Trophoblast cell (in vitro differentiated cells and primary cell): ENCODE measurements at places on chromosomes 13 and 19.

GRCh38 chr13:95239283-95239682 is 62.0 kb downstream of the ABCC4 start:
- no peak for DNase-seq

- DNase-seq: no peak
Measured at GRCh38 chr19:9848762-9849161, 13.6 kb downstream of the PIN1 start.

DNA sequence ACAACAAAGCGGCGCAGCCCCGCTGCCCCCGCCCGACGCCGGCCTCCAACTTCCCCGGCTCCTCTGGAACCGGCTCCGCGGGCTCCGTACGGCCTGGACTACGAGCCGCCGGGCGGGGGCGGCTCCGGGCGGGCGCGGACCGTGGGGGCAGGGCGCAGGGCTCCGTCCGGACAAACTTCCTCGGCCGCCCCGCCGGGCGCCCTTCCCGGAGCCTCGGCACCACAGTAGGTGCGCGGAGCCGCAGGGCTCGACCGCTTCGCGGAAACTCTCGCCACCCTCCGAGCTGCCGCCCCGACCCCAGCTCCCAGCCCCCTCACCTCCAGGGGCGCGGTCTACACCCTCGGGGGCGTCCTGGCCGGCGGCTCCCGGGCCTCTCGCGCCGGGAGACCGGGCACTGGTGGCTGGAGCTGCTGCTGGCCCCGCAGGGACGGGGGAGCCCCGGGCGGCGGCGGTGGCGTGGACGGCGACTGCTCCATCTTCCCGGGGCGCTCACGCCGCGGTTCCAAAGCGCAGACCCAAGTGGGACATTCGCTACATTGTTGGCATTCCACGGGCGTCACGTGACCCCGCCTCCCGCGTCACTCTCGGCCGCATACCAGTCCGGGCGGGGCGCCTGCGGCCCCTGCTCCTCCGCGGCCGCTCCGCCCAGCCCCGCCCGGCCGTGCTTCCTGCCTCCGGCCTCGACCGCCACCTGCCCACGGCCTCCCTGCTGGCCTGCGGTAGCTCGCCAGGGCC is at the start of gene LATS2:
TSS of gene LATS2 (minus strand) at position 558 of the 735 bp plus-strand sequence. CDS start 15,560 bp downstream, outside the sequence.
- peak; percentile 96 for DNase-seq

- peak; percentile 88 for DNase-seq
Measured at GRCh38 chr19:54464630-54465425, 1.2 kb upstream of the LENG9 start.

- DNase-seq: no peak
Measured at GRCh38 chr13:22127277-22128164, 456.6 kb downstream of the FGF9 start.

DNA sequence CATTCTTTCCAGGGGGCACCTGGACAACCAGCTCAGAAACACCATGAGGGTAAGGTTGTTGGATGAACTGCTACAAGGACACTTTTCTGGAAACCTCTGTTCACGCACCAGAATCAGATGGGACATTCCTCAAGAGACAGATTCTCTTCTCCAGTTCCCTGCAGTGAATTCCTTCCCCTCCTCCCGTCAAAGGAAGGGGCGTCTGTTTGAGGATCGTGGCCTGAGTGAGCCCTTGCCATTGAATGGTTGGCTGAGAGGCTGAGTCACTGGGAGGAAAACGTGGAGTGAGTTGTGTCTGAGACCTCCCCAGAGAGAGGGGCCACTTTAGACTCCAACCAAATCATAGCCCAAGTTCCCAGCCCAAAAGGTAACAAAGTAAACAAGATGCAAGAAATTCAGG is 79.4 kb upstream of the ZNF507 start:
- no peak for DNase-seq

DNA sequence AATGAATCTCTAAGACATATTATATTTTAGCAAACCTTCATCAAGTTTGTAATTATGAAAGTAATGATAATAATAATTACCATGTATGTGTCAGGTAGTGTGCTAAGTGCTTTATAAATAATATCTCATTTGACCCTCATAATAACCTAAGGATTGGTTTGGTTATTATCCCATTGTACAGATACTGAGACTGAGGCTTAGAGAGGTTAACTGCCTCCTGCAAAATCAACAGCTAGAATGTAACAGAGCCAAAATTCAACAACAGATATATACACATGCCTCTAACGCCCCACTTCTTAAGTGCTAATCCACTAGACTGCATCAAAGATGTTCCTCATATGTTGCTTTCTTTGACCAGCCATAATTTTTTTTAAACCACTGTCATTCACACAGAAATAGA is 140.8 kb downstream of the ZAR1L start:
- no peak for DNase-seq

- DNase-seq: peak; percentile 65
Measured at GRCh38 chr19:14890643-14891379, 4.9 kb upstream of the OR7A17 start.

- no peak for DNase-seq
Measured at GRCh38 chr19:44718441-44719261, 19.7 kb downstream of the CEACAM16 start.

GRCh38 chr13:25335856-25336255 is 34.4 kb downstream of the NUP58 start:
- no peak for DNase-seq

DNA sequence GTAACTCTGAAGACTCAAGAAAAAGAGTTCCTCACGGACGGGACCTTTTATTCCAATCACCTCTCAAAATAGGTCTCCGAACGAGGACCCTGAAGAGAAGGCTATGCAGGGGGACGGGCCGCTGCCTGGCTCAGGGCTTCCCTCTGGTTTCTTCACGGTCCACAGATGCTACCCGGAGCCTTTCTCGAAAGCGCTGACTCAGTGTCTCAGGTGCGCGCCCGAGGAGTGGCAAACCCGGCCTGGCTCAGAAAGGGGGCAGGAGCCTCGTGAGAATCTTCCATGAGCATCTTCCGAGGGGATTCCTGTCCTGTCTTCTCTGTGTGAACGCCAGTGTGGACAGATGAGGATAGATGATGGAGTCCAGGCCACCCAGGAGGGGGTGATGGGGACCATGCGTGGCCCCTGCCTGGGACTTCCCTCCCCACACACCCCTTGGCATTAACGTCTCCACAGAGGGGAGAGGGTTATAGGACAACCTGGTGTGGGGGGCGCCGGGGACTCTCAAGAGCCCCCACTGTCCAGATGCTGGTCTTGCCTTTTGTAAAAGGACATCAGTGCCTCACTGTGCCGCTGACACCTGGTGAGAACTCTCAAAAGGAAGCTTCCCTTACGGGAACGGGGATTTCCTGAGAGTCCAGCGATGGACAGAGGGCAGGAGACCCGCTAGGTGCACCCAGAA is 16.5 kb downstream of the LSM4 start:
- no peak for DNase-seq

DNA sequence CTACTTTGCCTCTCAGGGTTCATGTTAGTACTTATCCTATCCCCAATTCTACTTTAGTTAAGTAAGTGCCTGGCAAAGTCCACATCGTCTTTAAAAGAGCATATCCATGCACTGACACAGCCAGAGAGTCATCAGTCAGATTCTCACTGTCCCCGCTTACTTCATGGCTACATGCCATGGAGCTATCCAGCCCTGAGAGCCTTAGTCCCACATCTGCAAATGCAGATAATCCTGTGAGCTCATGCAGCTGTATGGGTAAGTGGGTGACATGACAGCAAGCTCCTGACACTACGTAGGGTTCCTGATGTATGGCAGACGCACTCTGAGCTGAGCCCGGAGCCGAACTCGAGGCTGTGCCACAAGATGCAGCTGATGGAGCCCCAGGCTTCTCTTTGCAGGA is 661.5 kb downstream of the LIG4 start:
- DNase-seq: no peak

DNA sequence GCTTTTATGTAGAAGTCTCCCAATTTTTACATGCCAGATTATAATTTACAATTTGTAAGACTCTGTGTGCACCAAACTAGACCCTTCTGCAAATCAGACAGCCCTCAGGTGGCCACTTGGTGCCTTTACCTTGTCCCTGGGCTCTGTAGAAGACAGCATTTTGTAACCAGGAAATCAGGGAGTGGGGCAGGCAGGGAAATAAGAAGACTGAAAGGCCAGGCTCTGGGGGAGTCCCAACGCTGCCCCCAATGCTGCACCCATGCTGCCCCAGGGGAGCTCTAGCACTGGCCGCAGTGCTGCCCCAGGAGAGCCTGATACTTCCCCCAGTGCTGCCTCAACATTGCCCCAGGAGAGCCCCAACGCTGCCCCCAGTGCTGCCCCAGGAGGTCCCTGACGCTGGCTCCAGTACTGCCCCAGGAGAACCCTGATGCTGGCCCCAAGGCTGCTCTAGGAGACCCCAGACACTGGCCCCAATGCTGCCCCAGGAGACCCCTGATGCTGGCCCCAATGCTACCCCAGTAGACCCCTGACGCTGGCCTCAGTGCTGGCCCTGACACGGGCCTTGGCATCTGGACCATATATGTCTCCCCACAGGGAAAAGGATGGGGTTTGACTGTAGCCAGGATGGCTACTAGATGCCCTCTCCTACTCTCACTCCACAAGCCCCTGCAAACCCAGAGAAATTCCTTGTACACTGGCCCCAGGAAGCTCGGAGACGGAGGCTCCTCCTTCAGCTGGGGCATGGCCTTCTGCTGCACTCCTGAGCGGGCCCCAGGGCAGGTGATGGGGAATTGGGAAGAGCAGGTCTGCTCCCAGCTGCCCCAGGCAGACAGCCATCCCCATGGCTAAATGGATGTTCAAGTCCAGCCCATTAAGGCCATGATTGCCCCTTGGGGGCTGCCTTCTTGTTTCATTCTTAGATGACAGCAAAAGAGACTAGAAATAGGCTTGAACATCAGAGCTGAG is 23.6 kb downstream of the VSTM2B start:
- DNase-seq: no peak

- no peak for DNase-seq
Measured at GRCh38 chr13:78832461-78832860, 173.5 kb upstream of the OBI1 start.

GRCh38 chr19:6551607-6552450 is 21.0 kb downstream of the TNFSF9 start:
- DNase-seq: no peak

DNA sequence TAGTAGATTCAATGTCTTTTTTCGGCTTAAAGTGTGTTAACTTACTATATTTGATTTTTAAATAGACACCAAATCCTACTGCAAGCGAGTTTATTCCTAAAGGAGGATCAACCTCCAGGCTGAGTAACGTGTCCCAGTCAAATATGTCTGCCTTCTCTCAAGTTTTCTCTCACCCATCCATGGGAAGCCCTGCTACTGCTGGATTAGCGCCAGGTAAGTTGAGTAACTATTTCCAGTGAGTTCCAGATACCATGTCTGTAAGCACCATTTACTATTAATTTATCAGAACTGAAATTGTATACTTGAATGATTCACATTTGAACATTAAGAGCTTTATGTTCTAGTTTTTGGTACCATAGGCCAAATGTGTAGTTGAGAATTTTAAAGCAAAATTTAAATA is 81.8 kb downstream of the PAN3 start:
- DNase-seq: no peak

DNA sequence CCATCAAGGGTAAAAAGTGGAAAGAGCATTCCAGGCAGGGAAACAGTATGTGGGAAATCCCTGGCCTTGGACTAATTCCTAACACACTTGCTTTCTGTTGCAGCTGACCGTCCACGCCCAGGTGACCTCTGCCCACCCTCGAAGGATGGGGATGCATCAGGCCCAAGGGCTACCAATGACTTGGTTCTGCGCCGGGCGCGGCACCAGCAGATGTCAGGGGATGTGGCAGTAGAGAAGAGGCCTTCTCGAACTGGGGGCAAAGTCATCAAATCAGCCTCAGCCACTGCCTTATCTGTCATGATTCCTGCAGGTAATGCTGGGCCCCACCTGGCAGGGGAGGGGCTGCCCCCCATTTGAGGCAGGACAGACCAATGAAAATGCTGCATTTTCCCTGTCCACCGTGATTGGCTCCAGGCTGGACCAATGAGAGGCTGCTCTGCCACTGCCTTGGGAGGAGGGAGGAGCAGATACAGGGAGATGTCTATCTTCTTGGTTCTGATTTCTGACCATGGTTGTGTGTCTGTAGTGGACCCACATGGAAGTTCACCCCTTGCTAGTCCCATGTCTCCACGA is 12.6 kb downstream of the DNASE2 start:
- no peak for DNase-seq

GRCh38 chr19:55147545-55148251 is 1.3 kb downstream of the TNNT1 start:
- DNase-seq: no peak
